Epithelial cell of proximal tubule (primary cell): ENCODE measurements at places on chromosomes 3 and 15.

GRCh38 chr3:166322391-166322790 is 485.2 kb upstream of the BCHE start:
- no peak for DNase-seq

DNA sequence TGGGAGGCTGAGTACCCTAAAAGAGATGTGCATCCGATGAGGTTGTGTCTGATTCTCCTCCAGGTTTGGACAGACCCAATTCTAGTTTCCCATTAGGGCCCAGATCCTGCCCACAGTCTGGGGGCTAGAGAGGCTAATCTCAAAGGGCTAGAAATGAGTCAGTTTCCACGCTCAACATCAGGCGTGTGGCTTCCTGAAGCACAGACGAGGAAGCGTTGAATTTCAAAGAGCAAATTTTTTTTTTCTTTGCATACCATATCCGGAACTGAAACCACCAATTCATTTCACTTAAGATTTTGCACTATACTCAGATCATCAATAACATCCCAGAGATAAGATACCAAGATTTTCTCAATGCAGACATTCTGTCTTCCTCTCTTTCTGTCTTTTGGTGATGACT is 173.8 kb upstream of the BCL6 start:
- no peak for DNase-seq

- DNase-seq: no peak
These were observed 119.8 kb downstream of the SUCLG2 start for GRCh38 chr3:67534594-67534993.

DNA sequence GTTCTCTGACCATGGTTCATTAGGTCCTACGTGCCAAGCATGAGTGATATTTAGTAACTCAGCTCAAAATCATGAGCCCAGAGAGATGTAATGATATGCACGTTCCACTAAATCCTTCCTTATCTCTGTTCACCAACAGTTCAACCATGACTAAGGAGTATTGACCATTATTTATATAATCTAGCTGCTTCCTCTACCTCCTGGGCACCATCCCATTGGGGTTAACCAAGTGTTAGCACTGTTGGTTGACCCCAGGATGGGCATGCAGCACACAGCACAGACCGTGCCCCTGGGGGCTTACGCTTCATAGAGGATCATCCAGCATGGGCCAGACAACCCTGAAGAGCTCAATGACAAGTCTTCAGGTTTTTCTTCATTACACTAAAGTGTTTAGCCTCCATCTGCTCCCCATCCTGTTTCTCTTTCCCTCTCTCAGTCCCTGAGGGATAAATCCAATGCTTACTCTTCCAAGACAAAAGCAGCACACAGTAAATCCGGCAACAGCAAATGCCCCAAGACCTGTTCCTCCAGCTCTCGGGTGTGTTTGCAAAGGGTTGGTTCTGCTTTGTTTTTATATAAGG is 10.4 kb downstream of the FAM174B start:
- DNase-seq: no peak

- DNase-seq: no peak
These were observed 54.8 kb upstream of the ACTC1 start for GRCh38 chr15:34850121-34850520.

GRCh38 chr3:187628169-187628568 is 42.0 kb downstream of the SST start:
- DNase-seq: no peak

GRCh38 chr3:60333710-60334109 is 917.5 kb downstream of the FHIT start:
- DNase-seq: no peak

DNA sequence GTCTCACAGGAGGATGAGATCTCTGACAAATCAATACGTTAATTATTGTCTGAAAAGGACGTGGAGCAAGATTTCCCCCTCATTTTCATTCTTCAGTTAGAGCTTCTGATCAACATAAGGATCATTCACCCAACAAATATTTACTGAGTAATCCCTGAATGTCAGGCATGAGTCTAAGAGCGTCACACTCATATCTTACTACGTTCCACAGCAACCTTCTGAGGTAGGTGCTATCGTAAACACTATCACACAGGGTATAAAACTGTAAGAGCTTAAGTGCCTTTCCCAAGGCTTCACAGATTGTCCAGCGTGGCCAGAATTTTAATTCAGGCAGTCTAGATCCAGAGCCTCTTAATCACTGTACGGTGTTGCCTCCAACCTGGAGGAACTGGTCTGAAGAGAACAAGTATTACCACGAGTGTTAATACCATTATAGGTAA is 10.6 kb upstream of the TM4SF1 start:
- DNase-seq: peak; percentile 89

DNA sequence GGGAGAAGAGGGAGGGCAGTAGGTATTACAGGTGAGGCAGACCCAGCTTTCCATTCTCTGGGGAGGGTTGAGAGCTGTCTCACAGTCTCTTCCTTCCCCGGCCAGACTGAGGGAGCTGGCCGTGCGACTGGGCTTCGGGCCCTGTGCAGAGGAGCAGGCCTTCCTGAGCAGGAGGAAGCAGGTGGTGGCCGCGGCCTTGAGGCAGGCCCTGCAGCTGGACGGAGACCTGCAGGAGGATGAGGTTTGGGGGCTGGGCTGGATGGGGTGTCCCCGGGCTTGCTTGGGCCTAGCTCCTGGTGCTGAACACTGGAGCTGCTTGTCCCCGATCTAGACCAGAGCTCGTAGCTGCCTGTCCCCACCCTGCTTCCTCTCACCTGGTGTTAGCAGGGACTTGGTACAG is 4.9 kb downstream of the PLA2G4B start:
- no peak for DNase-seq

DNA sequence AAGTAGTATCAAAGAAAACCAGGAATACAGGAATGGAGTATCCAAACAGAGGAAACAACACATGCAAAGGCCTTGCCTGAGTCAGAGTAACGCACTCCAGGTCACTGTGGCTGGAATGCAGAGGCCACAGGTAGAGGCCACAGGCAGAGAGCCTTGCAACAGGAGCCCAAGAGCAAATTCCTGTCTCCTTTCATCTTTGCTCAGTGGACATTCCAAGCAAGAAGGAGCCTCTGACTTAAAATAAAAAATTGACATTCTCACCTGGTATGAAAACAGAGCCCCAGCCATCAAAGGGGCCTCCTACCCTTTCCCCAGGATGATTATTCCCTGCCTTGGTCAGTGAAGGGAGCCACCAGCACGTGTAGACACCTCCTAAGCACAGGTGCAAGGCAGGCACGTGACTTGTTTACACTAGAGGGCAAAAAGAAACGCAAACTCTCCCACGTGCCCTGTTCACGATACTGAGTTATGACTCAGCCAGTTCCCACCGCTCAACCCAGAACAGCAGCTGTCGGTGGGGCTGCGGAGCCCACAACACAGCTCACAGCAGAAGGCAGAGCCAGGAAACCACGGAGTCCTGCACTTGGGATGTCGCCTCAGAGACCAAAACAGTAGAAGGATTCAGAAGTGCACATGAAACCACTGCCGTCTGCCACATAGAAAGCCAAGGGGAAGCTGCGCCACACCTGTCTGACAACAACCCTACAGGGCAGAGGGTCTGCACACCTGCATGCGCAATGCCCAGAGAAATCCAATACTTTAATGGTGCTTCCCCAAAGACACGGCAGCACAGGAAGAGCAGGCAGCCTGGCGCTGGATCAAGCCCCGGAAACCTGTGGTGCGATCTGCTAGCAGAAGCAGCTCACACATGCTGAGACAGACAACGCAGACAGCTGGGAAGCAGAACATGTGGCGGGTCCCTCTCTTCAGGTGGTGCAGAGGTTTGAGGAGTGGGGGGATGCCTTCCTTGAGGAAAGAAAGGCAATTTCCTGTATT is 52.1 kb downstream of the ITGB5 start:
- peak; percentile 83 for DNase-seq

DNA sequence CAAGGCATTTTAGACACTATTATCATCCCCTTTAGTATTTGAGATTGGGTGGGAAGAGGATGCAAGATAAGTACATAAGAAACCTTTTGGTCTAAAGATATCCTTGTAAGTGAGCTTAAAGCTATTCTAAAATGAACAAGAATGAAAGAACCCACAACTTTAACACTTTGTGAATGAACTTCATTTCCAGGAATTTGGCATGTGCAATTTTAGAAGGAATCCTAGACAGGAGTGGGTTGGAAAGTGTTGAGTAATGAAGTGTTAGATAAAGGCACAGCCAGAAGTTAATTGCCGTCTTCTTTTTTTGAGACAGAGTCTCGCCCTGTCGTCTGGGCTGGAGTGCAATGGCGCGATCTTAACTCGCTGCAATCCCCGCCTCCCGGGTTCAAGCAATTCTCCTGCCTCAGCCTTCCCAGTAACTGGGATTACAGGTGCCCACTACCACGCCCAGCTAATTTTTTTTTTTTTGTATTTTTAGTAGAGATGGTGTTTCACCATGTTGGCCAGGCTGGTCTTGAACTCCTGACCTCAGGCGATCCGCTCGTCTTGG is 13.2 kb upstream of the TEX9 start:
- no peak for DNase-seq
